ENCODE measurements at places on chromosomes 6 and 20.

DNA sequence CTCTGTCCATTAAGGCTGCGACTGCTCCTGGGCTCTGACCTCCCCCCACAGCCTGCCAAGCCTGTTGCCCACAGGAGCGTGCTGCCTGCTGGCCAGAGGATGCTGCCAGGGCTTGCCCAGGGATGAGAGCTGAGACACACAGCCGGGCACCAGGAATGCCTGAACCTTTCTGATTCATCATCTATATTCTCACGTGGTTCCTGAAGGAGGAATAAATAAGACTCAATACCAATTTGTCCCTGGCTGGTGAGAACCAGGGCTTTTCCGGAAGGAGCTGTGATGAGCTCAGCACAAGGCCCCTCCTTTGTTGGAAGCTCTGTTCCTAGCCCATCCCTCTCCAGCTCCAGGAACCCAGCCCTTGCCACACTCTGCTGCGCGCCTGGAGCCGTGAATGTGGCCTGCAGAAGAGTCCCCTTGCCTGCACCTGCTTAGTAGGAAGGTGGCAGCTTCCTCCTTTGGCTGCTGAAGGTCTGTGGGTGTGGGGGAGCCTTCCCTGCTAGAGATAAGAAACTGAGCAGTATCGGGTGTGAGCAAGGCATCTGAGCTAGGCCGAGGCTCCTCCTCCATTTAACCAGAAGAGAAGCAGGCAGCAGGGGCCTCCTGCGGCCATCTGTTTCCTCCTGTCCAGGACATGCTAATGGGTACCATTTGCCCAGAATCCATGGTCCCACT, 37.9 kb downstream of the SYNDIG1 start:
- DNase-seq: no peak

DNA sequence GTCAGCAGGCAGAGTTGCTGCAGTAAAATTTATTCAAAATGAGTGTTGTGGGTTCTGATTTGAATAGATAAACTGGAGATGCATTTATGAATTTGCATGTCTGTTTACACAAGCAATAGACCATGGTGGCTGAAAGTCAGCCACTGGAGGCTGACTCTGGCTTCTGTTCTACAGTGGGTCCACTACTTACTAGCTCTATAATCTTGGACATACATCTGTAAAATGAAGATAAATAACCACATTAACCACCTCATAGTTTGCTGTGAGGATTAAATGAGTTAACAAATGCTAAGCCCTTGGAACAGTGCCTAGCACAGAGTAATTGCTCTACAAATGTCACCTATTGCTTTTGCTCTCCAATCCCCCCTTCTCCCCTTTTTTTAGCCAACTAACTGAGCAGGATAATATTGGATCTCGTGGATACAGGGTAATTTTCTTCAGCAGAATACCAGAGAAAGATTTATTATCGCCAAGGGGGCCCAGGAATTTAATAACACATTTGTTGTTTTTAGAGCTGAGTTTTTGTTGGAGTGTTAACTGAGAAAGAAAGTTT, 1.4 kb upstream of the PM20D2 start:
- DNase-seq: no peak

GRCh38 chr20:4763723-4764510, 42.2 kb downstream of the PRND start:
- DNase-seq: no peak

GRCh38 chr20:10637563-10637962, 36.2 kb downstream of the JAG1 start:
- no peak for DNase-seq

GRCh38 chr6:131226459-131227157, 91.3 kb downstream of the AKAP7 start:
- DNase-seq: no peak
